ENCODE measurements at places on chromosomes 4 and X.

GRCh38 chrX:119871245-119871598 lies 311 bp downstream of the RNF113A start:
- no peak for DNase-seq

DNA sequence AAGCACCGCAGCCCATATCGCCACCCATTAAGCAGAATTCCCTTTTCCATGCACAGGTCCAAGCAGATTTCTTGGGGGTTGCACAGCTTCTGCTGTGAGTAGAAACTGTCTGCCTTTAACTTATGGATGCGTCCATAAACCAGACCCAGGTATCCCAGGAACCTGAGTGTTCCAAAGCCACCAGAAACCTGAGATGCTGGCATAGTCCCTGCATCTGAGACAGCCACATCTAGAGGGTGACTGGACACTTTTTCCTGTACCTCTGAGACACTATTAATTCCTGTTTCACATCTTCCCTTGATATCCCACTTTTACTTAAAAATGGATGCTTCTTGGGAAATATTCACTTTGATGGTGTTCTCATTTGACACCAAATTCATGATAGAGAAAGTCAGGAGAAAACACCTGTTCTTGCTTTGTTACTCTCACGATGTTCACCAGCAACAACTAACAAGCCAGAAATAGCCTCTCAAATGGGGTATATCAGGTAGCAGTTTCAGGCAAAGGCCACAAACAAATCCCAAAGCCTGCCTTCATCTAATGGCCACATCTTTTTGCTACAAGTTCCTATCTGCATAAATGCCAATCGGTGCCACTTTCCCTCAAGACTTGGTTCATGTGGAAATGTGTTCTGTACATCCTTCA lies 45.5 kb upstream of the PRDX4 start:
- no peak for DNase-seq

DNA sequence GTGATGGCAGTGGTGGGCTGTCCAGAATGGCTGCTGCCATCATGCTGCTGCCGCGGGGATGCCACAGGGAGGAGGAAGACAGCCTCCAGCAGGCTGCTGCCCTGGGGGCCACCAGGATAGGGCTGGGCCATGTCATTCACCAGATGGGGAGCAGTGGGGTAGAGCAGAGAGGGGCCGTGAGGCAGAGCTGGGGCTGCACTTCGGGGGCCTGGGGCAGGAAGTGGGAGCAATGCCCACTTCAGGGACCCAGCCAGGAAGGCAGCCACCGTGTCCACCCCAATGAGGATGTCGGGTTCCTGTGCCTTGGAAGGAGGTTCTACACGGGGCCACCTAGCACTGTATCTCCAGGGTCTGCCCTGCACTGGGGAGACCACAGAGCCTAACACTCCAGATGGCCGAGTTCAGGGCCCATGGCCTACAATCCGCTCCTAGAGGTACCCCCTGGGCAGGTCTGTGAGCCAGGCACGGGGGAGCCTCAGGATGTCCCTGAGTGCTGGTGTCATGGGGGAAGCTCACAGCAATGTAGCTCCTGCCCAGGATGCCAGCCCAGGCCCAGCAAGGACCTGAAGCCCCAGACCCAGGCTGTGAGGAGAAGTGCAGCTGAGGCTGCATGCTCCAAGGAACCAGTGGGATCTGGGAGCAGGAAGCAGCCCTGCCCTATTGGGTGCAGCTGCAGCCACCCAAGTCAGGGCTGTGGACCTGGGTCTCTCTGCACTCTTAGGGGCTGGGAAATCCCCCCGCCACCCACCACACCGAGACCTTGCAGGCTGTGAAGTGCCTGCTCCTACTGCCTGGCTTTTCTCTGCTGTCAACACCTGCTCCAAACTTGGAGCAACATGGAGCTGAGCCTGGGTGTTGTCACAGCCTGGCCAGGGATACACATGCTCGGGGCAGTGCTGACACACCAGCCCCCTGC lies 140.3 kb downstream of the PDHA2 start:
- DNase-seq, result no peak

GRCh38 chrX:70525733-70526132 lies 81.1 kb downstream of the DLG3 start:
- no peak for DNase-seq

DNA sequence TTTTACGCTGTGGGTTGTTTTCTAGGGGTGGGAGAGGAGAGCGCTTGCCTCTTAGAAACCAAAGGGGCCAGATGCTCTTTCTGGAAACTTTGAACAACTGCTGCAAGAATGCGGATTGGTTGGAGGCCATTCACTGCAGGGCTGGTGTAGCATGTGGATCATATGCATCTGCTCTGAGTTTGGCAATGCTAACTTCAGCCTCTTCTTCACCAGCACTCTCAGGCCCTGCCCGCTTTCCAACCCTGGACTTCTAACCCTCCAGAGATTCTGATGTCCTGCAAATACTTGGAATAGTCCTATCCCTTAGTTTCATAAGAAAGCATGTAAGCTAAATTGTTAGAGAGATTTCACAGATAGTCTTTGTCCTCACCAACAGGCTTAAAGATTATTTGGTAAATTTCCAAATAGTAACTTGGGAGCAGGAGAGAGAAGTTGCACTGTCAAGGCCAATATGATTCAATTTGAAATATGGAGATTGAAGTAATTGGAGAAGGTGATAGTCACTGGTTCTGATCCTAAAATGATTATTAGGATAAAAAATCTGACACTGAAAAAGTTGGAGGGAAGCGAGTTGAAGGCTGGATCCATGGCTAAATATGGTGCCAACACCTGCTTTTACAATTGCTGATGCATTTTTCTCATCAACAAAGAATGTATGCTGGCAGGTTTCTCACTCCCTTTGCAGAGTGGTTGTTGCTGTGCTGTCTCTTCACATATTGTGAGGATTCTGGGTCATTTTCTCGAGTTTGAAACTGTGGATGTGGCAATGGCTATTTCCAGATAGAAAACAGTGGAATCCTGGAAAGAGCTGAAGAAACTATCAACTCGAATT lies 210.4 kb downstream of the PTTG2 start:
- peak; percentile 53 for DNase-seq

DNA sequence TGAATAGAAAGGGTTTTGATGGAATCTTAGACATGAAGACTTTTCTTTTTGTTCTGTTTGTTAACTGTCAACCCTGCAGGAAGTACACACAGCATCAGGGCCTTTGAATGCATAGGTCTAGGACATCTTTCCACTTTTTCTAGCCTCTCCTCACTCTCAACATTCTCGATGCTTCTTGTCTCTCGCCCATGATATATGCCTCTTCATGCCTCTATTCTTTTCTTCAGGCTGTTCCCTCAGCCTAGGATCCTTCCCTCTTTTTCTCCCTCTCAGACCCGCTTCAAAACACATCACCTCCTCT lies 9.6 kb downstream of the PDGFC start:
- DNase-seq, result no peak

DNA sequence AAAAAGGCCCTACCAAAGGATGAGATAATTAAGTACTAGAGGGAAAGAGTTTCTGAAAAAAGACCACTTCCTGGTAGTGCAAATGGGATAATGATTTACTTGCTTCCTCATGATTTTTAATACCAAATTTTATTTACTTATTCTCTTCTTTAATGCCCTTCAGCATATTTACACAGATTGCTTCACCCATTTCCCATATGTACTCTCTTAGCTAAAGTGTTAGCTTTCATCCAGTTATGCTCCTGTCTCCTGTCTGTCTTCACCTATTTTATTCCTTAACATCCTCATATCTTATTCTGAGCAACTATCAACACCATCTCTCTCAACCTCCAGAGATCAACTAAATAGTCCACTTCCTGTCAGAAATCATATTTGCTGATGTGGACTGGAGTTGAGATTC lies 183.2 kb upstream of the HS3ST1 start:
- DNase-seq, result no peak

GRCh38 chrX:19761554-19762295 lies 125.7 kb downstream of the SH3KBP1 start:
- DNase-seq, result no peak

DNA sequence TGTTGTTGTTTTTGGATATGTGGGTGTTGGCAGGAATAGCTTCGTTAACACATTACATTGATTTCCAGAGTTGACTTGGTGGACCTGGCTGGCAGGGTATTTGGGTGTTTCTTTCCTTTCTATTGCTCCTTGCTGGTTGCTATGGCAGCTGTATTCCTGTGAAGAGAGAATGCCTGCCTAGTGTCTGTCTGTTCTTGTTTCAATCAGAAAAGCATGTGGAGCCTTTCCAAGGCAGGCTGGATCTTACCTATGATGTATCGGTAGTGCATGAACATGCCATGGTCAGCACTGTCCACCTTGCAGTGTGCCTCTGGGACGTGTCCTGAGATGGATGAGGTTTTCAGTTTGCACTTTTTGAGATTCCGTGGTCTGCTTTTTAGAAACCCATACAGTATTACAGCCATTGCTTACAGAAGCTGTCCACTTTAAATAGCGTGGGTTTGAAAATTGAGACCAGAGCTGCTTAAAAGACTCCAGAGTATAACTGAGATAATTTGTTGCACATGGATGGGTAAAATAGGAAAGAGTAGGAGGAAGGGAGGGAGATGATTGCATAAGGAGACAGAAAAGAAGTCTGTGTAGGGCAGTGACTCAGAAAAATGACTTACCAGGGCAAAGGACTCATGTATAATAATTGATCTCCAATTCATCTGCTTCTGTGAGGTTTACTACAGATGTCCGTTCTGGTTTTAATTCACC lies 20.0 kb upstream of the AADAT start:
- peak; percentile 51 for DNase-seq

DNA sequence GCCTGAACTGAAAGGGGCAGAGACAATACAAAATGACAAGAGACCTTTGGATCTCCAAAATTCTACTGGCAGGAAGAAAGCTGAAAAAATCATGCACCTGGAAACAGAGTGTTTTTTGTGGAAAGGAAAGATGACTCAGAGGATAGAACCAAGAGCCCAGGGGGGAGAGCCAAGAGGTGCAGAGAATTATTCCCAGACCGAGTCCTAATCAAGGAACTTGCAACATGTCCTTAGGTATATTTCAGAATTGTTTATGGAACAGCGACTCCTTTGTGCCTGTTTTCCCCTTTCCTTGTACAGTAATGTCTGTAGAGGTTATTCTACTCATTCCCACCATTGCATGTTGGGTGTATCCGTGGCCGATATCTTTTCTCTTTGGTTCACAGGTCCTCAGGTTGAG lies 71.7 kb downstream of the YIPF6 start:
- DNase-seq, result no peak

DNA sequence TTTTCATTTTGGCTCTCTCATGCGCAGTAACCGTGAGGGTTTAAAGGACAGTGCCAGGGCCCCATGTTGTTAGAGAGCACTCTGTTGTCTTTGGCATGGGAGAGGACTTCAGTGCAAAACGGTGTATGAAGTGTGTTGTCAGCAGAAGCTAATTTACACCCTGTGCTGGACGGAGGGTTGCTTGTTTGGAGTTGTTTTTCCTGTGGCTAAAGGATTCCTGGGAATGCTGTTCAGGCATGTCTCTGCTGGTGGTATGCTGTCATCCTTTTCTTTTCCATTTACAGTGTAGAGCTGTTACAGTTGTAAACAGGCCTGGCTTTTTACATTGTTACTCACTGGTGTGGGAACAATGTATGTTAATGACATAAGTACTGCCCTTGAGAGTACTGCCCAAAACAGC lies 206.3 kb downstream of the CBR4 start:
- DNase-seq, result peak; percentile 77

DNA sequence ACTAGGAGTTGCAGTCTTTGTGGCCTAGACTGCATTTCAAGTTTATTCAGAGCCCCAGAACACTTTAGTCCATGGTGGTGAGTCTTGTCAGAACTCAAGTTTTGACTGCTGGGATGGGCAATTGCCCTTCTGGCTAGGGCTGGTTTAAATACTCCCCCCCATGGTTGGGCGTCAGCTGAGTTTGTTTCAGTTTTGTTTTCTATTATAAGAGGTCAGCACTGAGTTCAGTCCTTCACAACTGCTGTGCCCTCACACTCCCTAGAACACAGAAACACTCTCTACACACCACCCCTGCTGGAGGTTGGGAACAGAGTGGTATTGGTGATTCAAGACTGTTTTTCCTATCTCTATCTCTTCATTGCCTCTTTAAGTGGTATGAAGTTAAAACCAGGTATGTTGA lies 217.0 kb downstream of the GUCY2F start:
- DNase-seq, result no peak

DNA sequence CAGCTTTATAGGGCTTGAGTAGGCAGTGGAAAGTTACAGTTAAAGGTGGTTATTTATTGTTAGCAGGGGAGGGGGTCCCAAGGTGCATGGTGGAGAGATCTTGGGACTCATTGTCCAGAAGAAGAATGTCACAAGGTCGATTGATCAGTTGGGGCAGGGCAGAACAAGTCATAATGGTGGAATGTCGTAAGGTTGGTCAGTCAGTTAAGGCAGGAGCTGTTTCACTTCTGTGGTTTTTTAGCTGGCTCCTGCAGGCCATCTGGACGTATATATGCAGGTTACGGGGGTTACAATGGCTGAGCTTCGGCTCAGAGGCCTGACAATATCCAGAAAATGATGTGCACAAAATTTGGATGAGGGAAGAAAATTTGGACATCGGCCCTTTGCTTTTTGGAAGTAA lies 7.1 kb downstream of the OFD1 start:
- no peak for DNase-seq

DNA sequence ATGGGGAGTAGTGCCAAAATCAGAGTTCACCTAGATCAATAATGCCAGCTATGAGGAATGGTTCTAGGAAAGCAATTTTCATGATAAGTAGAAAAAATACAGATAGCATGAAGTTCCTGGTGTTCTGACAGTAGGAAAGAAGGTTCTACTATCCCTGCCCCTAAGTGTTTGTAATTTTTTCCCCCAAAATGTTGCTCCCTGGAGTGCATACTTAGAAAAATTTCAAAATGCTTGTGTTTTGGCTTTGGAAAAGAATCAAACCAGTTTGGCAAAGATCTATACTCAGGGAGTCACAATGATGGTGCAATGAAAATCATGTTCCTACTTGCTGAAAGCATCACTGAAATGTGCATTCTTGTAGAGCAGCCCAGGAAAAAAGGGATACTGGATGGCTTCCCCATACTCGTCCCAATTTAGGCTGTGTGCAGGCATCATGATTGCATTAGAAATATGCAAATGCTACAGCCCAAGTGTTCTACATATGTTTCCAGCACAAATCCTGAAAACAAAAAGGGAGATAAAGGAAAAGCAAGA lies 74.7 kb downstream of the LPAR4 start:
- no peak for DNase-seq

DNA sequence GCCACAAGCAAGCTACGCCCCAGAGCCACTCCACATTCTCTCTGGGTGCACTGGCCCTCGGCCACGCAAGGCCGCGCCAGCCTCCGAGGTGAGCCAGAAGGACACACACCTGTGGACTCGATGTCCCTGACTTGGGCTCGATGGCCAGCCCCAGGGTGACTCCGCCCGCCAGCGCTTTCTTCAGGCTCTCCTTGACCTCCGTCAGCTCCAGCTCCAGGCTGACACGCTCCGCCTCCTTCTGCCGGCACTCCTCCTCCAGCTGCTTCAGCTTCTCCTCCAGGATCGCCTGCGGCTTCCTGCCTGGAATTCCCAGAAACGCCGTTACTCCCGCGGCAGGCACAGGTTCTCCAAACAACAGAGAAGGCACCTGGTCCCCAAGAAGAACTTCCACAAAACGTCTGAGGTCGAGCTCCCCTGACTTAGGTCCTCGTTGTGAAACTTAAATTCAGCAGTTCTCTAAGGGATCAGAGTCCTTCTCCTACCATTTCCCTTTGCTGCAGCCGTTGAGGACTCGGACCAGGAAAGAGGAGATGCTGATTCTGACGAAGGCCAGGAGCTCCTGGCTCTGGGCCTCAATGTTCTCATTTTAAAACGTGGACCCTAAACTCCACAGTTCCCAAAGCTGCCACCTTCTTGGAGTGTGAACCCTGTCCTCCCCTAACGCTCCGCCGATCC lies 166.8 kb downstream of the AFAP1 start:
- DNase-seq, result no peak
